NCI-H1092 (cell line): ENCODE measurements at places on chromosomes 3 and 15.
A peak's percentile ranks its signal among the peaks of the same experiment; 100 is the strongest.

DNA sequence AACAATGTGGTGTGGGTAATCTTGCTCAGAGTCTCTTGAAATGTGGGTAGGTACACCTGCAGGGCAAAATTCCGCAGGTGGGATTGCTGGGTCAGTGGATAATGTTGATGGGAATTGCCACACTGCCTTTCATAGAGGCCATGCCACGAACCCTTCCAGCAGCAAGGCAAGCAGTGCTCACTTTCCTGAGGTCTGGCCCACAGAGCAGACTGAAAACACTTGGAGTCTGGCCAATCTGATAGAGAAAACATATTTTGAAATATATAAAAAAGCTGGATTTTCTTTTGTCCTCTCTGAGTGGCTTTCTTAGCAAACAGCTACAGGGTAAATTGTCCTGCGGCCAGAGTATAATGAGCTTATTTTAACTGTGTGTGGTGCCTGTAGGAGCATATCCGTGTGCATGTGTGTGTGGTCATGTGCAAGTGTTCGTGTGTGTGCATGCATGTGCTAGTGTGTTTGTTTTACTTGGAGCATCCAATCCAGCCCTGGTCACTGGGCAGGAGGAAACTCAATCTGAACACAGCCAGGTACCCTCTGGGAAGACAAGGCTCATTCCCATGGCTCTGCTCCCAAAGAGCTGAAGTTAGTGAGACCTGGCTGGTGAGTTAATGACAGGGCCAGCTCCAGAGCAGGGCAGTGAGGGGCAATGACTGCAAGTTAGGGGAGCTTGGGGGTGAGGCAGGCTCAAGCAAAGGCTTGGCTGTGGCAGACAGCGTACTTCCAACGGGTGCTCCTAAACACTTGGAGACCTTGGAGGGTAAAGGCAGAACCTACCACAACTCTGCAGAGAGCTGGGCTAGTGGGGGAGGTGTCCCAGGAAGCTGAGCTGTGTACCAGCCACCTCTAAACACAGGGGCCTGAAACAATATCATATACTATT is 91.3 kb downstream of the PLXNA1 start:
- no peak for DNase-seq

GRCh38 chr3:13815088-13815683 is 64.7 kb downstream of the WNT7A start:
- no peak for DNase-seq

DNA sequence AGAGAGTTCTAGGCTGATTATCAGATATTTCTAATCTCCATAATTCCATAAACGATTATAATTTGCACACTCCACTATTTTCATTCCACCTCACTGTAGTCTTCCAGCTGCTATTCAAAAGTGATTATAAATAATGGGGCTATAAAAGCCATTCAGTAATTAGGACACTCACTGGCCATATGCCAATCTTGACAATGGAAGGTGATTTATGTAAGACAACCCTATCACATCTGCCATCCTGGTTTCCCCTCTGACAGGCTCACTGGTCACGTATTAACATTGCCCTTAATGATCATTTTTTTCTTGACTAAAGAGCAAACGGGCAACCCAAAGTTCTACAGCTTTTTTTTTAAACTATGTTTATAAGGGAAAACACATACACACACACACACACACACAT is 402.4 kb downstream of the MAGI1 start:
- peak; percentile 45 for DNase-seq

GRCh38 chr15:38565287-38565670 is 665 bp upstream of the RASGRP1 start:
- no peak for DNase-seq

DNA sequence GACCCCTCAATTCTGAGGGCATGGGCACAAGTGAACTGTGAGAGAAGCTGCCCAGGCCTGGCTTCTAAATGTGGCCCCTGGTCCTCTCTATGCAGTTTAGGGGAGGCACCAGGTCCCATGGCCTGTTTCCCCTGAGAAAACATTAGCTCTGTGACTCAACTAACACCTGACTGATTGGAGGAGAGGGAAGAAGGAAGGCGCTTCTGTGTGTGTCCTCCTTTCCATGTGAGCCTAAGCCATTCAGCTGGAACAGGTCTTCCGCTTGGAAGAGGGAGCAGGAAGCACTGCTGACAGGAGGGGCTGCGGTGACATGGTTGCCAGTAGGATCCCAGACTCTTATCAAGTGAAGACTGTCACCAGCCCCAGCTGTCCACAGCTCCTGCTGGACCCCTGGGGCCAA is 79.5 kb downstream of the MYLK start:
- DNase-seq: no peak

DNA sequence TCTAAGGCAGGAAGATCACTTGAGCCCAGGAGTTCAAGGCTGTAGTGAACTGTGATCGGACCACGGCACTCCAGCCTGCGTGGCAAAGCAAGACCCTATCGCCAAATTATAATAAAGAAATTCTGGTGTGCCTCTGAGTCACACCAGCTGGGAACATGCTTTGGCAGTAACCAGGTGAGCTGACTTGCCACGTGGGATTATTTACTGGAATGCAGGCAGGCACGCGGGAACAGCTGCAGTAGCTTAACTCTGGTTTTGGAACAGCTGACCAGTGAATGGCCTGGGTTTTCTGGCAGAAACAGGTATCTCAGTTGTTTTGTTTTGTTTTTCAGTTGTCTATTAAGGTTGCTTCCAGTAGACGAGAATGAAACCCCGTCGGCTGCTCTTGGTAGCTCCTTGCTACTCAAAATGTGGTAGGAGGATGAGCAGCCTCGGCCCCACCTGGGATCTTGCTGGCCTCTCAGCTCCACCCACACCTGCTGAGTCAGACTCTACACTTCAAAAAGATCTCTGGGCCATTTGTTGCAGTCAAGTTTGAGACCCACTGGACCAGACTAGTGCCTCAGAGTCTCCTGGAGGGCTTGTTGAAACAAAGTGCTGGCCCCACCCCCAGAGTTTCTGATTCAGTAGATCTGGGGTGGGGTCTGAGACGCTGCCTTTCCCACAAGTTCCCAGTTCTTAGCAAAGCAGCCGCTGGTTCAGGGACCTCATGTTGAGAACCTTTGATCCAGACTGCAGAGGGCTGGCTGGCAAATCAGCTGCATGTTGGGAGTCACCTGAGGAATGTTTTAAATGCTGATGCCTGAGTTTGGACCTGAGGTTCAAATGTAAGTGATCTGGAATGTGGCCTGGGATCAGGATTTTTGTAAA is 26.6 kb downstream of the IDH2 start:
- no peak for DNase-seq

DNA sequence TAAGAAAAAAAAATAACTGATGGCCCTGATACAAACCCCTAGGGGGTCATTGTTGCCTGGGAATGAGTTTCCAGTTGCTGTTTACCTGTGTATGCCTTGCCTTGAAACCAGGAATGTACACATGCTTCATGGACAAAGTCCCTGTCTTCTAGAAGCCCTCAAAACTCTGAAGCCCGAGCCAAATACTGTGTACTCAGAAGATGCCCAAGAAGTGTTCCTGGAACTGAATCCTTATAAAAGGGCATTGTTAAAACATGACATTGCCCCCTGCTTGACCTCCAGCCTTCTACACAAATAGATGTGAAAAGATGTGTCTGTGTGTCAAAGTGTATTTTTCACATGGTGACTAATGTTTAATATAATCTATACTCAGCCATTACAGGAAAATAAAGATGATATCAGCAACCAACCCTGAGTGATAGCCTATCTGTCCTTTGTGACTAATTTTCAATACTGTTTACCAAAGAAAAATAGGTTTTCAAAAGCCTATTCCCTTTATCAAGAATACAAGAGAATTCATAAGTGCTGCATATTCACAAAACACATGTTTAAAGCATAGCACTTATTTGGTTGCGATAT is 325.9 kb downstream of the MECOM start:
- DNase-seq: no peak

- DNase-seq: no peak
Observed at GRCh38 chr3:8279886-8280550, 221.6 kb upstream of the LMCD1 start.

- DNase-seq: no peak
Observed at GRCh38 chr3:134361162-134361835, 12.9 kb downstream of the AMOTL2 start.
